ENCODE measurements at places on chromosomes 2 and 18.

GRCh38 chr18:58535340-58536201 is 93.3 kb downstream of the ALPK2 start:
- peak; percentile 58 for DNase-seq

DNA sequence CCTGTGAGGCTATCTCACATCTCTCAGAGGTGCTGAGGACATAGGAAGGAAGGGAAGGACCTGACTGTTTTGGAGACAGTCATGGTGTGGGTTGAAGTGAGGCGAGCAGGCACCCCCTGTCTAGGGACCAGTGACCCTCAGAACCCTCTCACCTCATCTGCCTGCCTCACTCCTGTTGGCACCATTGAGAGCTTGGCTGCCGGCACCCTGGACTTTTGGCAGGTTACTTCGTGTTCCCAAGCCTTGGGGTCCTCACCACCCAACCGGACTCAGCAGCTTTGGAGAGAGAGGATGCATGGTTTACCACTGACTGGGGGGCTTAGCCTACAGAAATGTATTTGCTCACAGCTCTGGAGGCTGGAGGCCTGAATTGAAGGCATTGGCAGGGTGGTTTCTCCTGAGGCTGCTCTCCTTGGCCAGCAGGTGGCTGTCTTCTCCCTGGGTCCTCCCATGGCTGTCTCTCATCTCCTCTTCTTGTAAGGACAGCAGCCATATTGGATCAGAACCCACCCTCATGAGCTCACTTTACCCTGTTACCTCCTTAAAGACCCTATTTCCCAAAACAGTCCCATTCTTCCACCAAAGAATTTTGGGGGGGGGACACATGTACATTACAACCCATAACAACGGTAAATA is 142.0 kb downstream of the TSN start:
- DNase-seq, result peak; percentile 38

DNA sequence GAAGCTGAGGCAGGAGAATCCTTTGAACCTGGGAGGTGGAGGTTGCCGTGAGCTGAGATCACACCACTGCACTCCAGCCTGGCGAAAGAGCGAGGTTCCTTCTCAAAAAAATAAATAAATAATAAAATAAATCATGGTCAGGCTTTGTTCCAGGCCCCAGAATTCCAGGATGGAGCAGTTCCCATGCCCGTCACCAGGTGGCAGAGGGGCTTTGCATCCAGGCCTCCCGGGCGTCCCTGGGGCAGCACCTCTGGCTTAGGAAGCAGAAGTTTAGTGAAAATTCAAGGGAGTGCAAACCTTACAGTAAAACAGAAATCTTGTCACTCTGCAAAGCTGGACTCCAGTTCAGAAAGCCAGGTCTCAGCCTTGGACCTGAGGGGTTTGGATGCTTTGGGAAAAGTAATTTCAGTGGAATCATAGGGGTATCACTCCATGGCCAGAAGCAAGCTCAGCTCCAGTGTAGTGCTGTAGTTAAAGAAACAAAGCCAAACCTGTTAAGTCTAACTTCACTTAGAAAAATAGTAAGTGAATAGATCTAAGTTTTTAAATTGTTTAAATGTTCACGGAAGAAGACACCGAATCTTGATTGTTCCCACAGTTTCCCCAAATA is 512.7 kb downstream of the CMPK2 start:
- DNase-seq, result peak; percentile 69

DNA sequence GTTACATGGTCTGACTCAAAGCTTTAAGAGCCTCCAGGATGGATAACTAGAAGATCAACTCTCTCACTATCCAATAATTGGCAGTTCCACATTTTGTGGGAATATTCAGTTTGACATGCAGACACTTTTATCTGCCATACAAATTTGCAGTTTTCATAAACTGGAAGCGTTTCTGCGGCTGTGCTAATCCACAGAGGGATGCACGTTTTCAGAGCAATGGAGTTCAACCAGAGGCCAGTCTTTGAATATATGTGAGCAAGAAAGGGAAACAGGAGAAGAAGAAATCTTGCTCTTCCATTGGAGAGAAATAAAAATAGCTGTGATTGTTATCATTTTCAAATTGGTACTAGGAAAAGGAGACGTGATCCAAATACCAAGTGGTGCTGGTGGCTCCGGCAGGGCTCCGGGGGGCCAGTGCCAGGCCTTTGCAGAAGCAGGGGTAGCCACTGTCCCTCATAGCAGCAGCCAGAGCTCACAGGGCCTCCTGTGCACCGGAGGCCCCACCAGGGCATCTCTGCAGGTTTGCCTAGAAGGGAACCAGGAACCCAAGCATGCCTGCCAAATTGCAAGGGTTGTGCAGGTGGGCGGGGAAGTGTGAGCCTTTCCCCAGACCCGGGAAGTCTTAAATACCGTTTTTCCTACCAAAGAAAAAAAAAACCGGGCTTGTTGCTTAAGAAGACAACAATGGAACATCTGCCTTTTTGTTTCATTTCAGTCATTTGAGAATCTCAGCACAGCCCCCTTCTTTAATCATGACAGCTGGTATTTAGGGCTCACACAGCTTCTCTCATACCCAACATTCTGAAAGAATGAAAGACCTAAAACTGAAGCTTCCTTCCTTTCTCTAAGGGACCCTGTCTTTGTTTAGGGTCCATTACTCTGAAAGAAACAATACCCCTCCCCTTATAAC is 791.1 kb upstream of the SOX11 start:
- DNase-seq, result no peak

DNA sequence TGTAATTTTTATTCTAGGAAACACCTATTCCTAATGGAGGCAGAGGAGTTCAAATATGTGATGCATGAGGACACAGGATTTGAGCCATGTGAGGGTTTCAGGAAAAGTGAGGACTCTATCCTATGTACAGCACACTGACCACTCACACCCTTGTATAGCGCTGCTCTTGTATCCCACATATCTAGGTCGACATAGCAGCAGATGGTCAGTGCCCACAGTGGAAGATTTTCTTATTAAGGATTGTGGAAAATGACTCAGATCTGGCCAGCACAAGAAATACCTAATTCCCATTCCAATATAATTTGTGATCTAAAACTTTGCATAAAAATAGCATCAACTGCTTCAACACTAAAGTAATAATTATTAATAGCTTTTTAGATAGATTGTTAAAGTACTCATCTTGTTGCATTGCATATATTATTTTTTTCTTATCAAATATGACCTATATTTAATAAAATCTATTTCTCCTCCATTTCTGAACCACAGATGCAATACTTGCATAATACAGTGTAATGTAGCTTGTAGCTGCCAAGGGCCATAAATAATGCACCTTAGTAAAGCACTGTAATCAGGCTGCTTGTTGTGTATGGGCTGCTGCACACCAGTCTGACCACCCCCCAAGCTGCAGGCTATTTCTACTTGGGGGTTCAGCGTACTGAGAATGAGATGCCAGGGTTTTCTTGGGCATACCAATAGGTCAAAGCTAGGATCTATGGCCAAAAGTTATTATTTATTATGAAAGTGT is 442.2 kb upstream of the CWC22 start:
- DNase-seq, result no peak

- DNase-seq, result no peak
These were observed 47.6 kb upstream of the LGALSL start for GRCh38 chr2:64406407-64406774.

DNA sequence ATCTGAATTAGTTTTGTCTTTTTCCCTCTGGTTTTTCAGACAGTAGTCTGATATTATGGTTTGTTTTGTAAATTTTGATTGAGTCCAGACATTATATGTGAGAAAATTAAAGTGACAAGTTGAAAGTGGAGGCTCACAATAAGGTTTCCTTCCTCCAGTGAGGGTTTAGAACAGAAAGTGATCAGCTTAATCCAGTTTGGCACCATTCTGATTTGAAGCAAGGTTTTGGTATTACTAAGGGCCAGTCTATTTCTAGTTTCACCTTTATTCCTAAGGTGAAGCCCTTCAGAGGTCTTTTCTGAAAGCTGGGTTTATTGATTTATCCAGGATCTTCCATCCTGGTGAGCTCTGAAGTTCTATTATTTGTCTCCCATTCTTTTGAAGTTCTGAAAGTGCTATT is 68.7 kb downstream of the CDC42EP3 start:
- no peak for DNase-seq

DNA sequence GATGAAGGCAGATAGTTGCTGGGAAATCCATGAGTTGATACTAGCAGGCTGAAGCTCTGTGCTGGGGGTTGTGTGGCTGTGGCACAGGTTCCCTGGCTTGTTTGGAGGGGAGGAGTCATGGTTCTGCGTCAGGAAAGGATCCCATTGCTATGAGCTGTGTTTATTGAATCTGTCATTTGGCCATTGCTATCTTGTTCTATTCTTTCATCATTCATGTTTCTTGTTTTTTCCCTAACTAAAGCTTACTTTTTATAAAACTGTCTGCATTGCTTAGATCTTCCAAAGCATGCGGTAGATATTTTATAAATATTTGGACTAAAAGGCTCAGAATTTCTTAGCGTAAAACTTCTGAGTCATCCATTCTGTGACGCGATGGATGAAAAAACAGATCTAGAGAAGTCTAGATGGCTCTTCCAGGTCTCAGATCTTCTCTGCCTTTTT is 335.3 kb downstream of the PTPRM start:
- peak; percentile 42 for DNase-seq

DNA sequence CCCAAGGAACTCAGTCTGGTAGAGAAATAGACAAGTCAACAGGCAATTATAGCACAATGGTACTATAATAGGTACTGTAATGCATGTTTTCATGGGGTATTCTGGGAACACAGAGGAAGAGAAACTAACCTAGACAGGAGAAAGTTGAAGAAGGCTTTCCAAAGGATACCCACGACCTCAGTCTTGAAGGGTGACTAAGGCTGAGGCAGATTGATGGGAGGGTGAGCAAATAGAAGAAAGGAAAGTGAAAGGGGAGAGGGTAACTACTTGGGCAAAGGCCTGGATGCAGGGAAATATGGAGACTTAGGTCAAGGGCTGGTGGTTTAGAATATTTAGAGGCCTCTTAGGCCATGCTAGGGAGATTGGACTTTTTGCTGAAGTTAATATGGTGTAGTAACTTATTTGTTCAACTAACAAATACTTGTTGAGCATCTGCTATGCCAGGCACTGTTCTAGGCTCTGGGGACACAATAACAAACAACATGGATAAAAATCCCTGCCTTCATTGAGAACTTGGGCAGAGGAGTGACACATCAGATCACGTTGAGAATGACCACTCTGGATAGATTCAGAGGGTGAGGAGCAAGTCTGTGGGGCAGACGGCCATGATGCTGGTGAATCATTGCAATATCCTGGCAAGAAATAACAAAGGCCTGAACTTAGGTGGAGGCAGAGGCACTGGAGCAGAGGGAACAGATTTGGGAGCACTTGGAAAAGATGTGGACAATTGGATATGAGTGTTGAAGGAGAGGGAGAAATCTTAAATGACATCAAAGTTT is 56.4 kb downstream of the PLB1 start:
- DNase-seq, result no peak

GRCh38 chr2:64888591-64889309 is 100.4 kb upstream of the SLC1A4 start:
- peak; percentile 56 for DNase-seq

DNA sequence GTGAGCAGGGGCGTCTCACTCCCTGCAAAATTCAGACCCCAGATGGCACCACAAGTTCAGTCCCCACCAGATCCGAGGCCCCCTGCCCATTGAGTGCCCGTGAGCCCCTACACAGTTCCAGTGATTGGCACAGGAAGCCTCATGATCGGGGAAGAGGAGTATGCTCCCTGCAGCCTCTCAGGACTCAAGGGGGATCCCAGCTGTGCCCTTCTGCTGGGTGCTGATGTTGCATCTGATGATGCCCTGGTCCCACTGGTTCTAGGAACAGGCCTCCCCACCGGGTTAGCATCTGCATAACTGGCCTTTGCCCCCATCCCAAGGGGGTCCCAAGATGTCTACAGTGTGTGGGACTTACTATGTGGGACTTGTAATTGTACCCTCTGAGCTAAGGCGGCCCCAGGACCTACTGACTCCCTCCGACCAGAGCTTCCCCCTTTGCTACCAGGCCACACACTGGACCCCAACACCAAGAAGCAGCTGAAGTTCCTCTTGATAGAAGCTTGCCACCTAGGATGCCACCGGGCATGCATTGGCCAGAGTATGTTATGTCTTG is 8.6 kb downstream of the ALPG start:
- no peak for DNase-seq

- DNase-seq, result peak; percentile 35
These were observed 8.6 kb upstream of the INPP5D start for GRCh38 chr2:233051241-233052149.

GRCh38 chr2:42163444-42164045 is 5.6 kb upstream of the EML4 start:
- peak; percentile 26 for DNase-seq

DNA sequence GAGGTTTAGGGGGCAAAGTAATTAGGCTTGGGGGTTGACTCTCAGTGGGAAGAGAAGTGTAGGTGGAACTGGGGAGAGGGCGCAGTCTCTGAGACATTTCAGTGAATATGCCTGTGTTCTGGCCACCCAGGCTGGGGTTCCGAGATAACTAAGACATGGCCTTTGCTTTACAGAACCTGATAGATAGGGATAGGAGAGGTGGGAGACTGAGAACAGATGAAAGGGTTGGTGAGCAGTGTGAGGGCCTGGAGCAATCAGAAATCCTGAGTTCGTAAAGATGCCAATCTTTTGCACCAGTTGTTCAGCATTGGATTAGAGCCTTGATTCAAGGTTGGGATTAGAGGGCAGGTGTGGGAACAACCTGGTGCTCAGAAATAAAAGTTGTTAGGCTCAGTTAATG is 15.6 kb downstream of the PARD3B start:
- no peak for DNase-seq

All from fibroblast of skin of right quadriceps (primary cell).